ENCODE measurements at places on chromosomes 12 and 14.
A peak's percentile ranks its signal among the peaks of the same experiment; 100 is the strongest.

- DNase-seq, result no peak
These were observed 87.3 kb downstream of the DYRK2 start for GRCh38 chr12:67735868-67736267.

- DNase-seq, result no peak
These were observed 221.5 kb upstream of the CAND1 start for GRCh38 chr12:67047634-67048033.

GRCh38 chr12:40559865-40560264 is 132.4 kb upstream of the CNTN1 start:
- no peak for DNase-seq

GRCh38 chr12:102602521-102602920 is 122.2 kb upstream of the IGF1 start:
- DNase-seq, result no peak

DNA sequence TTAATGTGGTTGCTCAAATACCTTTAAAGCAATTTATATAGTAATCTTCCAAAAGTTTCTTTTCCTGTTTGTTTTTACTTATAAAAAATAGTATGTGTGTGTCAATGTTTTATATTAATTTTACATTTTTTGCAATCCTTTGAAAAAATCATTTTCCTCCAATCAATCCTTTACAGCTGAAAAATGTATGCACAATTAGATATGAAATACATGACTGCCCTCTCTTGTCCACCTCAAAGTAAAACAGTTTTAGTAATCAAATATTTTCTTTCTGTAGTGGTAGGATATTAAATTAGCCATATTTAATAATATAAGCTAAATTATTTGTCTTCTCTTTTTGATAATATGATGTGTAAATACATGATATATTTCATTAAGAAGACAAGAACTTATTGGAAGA is 269.9 kb downstream of the ADAMTS20 start:
- no peak for DNase-seq

DNA sequence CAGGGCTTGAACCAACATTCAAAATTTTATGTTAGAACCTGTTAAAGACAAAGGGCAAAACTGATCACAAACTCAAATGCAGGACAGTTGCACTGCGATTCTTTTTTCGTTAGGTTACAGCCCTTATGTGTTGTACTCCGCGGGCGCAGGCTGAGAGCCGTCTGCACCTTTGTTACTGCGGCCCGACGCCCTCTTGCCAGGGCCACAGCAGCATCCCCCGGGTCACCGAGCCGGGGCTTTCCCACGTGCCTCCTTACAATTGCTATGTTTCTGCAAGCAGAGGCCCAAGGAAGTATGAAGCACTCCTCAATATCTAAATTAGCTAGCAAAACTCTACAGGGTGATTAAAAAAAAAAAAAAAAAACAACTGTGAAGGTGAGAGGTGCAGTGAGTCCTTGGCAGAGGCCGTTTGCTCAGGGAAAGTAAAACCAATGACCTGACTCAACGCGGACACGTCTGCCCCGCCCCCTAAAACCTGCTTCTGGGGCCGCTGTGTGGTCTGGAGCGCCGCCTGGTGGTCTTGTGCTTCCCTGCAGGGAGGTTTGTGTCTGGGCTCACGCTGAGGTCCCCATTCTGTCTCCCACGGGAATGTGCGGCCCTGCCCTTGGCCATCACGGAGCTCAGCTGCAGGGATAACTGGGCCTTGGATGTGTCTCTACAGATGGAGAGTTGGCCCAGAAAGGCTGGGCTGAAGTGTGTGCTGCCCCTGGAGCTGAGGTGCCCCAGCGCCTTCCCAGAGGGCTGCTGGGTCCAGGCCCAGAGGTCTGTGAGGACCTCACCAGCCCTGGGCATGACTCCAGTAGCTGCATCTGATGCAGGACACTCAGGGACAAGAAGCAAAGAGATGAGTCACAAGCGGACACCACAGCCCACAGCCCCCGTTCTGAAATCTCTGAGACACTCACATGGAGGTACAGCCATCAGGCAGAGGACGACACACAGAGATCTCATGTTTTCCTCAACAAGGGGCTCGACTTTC is 418.5 kb downstream of the TMEM121 start:
- peak; percentile 76 for DNase-seq

DNA sequence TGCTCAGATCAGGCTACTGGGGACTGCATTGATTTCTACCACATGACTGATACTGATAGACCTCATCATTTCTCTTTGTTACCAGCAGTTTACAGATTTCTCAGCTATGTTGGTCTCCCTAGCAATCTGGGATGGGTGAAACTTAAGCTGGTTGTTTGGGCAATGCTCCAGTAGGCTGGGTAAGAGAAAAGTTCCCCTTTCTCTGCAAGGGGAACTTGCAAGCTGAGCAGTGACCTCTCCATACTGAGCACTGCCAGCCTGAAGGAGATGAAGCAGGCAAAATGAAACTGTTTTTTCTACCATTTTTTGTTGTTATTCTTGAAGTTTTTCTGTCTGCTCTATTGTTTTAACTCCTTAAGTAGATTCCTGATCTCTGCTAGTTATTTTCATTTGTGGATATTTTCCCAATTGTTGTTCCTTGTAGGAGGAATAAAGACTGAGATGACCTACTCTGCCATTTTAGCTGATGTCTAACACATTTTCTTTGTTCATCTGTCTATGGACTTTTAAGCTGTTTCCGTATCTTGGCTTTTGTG is 1.3 kb upstream of the OR4M1 start:
- no peak for DNase-seq

DNA sequence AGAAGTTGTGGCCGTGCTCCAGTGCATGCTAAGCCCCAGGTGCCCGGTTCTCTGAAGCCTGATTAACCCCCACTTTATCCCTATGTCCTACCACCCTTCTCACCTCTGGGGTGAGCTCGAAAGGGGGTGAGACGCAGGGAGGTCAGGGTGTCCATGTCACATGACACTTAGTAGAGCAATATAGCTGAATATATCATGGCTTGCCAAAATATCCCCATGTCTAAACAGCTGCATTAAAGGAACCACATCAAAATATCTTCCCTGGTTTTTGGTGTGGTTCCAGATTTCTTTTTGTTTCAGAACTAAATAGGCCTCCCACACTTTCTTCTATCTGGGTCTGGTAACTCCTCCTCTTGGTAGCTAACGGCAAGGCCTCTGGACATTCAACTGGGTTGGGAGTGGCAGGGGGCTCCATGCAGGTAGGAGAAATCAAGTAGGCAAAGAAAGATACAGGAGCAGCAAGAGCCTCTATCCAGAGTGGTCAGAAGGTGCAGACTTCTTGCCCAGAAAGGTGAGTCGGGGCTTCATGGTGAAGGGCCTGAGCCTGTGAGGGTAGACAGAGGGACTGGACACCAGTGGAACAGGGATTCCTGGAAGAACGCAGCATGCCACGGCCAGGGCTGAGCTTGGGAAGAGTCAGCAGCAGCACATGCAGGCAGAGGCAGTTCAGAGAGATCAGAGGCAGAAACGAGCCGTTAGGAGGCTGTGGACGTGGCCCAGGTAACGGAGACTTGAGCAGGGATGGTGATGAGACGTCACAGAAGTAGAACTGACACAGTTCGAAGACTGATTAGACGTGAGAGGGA is 202.8 kb upstream of the DIO3 start:
- DNase-seq, result no peak

- DNase-seq, result peak; percentile 28
These were observed 52.3 kb downstream of the TSPAN9 start for GRCh38 chr12:3129301-3130056.

DNA sequence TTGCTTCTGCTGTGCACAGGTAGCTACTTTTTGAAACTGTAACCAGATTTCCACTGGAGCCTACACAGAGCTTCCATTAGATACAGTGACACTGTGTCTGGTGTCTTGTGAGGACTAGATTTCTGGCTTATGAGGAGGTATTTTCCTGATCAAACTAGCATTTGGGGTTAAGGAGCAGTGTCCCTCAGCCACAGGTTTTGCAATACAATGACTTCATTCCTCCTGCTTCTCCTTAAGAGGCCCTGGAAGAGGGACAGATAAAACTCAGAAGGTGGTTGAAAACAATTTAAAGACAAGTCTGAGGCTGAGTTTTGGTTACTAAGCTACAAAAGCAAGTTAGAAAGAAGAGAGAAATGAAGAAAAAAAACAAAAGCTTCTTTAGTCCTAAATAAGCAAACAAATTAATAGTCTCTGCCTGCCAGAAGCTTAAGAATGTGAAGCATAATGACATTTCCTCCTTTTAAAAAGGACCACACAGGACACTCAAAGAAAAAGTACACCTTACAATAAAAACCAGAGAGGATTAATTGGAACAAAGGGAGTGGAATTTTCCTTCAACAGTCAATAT is 53.0 kb downstream of the PKP2 start:
- no peak for DNase-seq

GRCh38 chr14:23245282-23245681 is 7.5 kb downstream of the RNF212B start:
- no peak for DNase-seq

- DNase-seq, result peak; percentile 16
These were observed 25.5 kb upstream of the FBXO34 start for GRCh38 chr14:55245657-55246268.

DNA sequence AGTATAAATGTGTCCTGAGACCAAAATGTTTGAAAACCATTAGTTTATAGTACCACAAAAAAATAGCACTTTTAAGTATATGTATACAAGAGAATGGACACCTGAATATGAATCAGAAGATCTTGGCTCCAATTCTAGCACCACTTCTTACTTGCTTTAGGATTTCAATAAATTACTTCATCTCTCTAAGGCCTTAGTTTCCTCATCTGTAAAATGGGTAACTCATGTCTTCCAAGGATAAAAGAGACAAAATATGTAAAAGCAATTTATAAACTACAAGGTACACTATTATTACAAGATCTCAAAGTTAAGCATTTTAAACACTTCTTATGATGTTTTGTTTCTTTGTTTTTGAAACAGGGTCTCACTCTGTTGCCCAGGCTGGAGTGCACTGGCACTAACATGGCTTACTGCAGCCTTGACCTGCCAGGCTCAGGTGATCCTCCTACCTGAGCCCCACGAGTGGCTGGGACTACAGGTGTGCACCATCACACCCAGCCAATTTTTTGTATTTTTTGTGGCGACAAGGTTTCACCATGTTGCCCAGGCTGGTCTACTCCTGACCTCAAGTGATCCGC is 9.4 kb downstream of the DUSP16 start:
- DNase-seq, result no peak

GRCh38 chr12:32402170-32402569 is 2.8 kb downstream of the FGD4 start:
- no peak for DNase-seq

- DNase-seq, result no peak
These were observed 6.6 kb downstream of the EXOC5 start for GRCh38 chr14:57262117-57262516.

DNA sequence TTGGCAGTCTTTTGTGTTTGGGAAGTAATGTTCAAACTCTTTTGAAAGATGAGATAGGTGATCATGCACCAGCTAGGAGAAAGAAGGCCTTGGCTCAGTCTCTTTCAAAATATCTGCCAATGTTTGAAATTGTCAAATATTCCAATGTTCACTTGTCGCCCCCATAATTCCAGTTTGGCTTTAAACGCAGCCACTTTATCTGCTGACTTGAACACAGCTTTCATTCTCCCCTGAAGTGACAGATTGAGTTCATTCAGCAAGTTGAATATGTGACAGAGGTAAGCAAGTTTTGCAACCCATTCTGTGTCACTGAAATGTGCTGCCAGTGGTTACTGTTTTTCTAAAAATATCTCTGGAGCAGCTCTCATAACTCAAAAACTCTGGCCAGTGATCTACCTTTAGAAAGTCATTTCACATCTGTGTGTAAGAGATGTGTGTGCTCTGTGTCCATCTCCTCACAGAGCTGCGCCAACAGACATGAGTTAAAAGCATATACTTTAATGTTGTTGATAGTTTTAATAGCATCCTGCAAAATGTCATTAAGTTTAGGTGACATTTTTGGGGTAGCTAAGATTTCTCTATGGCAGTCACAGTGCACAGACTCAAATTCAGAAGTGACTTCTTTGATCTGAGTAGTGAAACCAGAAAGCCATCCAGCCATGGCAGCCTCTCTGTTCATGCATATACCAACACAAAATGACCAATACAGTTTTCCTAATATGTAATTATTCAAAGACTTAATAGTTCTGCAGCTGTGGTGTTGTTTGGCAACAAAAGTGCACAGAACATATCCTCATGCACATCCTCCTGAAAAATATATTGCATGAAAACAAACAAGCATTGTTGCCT is 614.3 kb upstream of the MIS18BP1 start:
- DNase-seq, result no peak

DNA sequence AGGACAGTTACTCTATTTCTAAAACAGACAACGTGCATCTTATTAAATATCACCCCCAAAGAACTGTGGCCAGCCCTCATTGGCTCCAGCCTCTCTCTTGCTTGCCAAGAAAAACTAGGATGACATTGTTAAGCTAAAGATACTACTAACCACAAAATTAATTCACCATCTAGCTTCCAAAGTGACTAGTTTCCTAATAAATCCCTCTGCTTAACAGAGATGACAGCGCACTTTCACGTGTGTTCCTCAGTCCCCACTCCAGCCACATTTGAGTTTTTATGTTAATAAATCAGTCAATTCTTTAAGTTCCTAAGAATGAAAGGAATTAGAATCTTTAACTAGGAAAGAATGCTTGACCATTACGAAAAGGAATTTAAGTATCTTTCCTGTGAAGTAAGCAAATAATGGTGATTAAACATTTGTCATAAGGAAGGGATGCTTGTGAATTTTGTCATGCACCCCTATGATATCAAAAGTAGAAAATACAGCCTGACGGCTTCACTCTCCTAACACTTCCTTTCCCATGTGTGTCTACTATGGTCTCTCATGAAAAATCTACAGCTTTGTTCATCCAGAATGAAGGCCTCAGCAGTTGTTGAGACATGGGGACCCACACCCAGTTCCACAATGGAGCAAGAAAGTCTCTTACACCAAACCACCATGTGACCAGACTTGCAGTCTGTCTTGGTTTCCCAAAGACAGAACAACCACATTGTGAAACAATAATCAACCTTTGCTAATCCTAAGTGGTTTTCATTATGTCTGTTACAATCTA is 8.1 kb downstream of the CORO1C start:
- DNase-seq, result no peak

GRCh38 chr14:69719501-69719951 is 47.4 kb upstream of the SRSF5 start:
- no peak for DNase-seq

DNA sequence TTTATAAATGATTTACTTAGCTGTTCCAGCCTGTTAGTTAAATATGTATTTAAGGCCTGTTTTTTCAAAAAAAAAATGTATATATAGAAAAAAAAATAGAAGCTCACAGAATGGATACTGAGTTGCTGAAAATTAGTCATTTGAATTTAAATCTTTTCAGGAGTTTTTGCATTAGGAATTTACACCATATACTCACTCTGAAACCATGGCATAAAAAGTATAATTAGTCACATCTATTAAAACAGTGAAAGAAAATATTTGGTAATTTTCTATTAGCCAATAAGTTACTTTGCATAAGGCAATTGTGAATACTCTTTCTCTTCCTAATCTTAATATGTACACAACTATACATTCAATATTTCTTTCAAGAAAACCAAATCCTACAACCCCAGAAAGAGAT is 51.9 kb downstream of the HMGA2 start:
- DNase-seq, result no peak
